ENCODE measurements at places on chromosomes 3 and 15.

DNA sequence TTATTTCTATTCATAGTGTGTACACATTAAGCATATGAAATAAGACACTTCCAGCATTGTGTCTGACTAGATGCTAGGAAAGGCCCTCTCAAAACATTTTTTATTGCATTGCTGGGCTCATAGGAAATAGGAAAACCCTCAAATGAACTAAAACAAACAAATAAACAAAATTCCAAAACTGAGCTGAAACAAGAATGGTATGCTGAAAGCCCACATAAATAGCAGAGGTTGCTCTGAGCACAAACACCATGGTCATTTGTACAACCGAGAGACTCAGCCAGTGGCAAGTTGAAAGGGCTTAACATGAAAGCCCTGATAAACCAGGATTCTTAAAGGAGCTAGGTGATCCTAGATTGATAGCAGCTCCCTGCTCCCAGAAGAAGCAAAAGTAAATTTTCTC, 310.0 kb upstream of the WNT5A start:
- DNase-seq = no peak

- peak; percentile 47 for DNase-seq
Observed at GRCh38 chr3:131107637-131108433, 81.2 kb downstream of the NEK11 start.

DNA sequence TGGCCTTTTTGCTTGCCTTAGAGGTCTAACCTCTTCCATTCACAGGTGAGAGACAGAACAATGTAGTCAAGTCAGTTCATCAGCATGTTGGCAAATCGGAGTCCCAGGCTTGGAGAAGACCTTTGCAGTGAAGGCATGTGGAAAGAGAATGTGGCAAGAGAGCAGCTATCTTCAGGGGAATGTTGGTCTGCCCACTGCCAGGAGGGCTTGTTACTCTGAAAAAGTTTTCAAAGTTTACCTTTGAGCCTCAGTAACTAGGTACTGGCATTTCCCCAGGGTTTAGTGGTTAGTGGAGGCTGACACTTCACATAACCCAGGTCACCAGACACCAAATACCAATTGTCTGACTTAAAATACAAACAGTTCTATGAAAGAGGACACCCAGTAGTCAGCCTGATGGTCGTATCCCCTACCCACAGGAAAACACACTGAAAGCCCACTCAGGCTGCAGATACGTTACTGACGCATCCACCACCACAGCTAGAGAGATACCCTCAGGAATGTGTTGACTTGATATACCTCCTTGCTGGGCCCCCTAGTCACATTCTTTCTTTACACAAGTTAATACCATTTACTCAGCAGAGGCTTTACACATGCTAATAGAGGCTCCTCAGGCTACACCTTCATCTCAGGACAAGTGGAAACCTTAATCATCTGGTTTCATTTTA, 9.7 kb upstream of the ARID3B start:
- DNase-seq = no peak

DNA sequence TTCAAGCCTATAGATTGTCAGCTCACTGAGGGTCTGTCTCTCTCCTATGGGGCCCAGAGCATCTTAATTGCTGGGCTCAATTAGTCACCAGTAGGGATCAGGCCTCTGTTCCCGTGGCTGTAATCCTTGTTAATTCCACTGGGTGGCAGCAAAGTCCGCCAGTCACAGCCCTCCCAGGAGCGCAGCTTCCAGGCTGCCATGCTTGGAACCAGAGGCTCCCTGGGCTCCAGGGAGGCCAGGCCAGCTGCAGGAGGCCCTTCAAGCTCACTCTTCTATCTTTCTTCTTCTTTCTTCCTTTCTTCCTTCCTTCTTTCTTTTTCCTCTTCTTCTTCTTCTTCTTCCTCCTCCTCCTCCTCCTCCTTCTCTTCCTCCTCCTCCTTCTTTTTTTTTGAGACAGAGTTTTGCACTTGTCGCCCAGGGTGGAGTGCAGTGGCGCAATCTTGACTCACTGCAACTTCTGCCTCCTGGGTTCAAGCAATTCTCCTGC, 14.4 kb downstream of the RNU5B-1 start:
- DNase-seq = peak; percentile 83

DNA sequence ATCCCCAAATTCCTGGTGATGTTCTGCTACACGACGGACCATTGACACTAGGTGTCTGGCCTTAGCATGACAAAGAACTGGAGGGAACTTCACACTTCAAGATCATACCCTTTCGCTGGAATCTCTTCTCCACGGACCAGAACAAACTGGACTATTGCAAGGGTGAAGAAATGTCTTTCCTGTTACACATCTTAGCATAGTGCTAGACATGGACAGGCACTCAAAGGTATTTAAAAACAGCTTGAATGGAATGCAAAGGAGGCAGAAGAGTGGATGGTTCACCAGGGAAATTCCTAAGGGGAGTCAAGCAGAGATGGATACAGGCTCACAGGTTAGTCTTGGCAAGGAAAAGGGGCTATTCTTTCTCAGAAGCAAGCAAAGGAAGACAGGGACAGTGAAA, 33.5 kb upstream of the PDZRN3 start:
- no peak for DNase-seq

GRCh38 chr3:161215185-161215584, 5.9 kb upstream of the NMD3 start:
- no peak for DNase-seq

- no peak for DNase-seq
Observed at GRCh38 chr3:38002291-38002876, 11.8 kb downstream of the VILL start.

DNA sequence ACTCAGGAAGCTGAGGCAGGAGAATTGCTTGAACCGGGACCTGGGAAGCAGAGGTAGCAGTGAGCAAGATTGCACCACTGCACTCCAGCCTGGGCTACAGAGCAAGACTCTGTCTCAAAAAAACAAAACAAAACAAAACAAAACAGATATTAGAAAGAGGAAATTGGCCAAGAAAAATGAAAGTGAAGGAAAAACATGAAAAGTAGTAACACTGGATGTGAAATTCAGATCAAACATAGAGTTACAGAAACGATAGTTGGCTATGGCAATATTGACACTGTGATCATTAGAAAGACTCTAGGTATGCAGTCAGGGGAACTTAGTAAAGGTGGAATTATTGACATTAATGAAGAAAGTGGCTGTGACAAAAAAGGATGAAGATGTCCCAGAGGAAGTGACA, 13.2 kb upstream of the TIPARP start:
- no peak for DNase-seq

- DNase-seq = no peak
Observed at GRCh38 chr3:150098621-150099020, 127.9 kb upstream of the PFN2 start.

DNA sequence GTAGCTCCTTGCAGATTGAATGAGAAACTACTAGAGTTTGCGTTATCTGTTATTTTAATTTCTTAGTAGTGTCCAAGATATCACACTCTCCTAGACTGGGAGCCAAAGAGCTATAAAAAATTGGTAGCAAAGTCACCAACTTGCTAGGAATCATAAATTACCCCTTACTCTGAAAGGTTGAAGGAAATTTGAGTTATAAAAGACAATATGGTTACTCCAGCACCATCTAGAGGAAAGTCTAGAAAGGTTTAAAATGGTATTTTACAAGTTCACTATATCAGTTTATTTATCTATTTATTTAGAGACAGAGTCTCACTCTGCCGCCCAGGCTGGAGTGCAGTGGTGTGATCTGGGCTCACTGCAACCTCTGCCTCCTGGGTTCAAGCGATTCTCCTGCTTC, 121.6 kb downstream of the RBPMS2 start:
- peak; percentile 9 for DNase-seq

DNA sequence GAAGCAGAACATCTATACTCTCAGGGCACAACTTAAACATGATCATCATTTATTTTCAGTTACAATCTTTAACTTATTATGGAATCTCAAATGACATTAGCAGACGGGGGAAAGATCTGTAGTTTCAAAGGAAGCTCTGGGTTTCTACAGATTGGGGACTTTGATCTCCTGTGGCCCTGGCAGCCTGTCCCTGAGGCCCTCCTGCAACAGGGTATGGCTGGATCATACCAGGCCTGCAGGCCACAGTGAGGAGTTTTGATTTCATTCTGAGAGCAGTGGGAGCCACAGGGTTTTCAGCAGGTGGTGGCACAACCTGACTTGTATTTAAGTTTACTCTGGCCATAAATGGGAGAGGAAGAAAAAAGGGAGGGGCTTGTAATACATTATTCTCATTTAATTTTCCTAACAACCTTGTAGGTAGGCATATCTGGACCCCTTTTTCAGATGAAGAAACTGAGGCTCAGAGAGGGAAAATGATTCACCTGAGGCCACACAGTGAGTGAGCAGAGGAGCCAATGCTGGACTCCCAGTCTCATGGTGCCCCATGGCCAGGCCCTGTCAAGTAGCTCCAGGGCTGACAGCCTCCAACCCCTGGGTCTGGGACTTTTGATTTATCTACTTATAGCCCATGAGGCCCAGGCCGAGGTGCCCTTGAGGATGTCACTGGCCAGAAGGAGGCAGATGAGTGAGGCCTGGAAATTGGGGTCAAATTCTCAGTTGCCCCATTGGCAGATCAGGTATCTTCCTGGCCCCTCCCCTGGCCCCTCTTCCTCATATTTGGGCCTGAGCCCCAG, 71.0 kb downstream of the ATP2B2 start:
- no peak for DNase-seq

GRCh38 chr15:31062310-31062847, 39.1 kb downstream of the TRPM1 start:
- no peak for DNase-seq

DNA sequence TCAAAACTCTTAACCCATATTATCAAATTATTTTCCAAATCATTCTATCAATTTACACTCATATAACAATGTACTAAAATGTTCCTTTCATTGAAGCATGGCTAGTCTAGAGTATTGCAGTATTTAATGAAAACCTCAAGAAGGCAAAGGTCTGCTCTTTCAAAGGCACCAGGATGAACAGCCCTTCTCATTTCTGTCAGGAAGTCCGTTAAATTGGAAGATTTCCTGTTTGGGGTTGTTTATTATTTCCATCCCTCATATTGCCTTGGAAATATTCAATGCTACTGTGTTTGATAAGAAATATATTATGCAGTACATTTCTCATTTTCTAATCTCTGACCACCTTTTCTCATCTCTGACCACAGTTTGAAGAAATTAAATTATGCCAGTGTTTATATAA, 25.1 kb downstream of the ACKR4 start:
- DNase-seq = no peak

GRCh38 chr15:52523192-52523591, 5.5 kb downstream of the MYO5A start:
- DNase-seq = no peak

- no peak for DNase-seq
Observed at GRCh38 chr3:46715507-46716175, 2.0 kb downstream of the PRSS50 start.

DNA sequence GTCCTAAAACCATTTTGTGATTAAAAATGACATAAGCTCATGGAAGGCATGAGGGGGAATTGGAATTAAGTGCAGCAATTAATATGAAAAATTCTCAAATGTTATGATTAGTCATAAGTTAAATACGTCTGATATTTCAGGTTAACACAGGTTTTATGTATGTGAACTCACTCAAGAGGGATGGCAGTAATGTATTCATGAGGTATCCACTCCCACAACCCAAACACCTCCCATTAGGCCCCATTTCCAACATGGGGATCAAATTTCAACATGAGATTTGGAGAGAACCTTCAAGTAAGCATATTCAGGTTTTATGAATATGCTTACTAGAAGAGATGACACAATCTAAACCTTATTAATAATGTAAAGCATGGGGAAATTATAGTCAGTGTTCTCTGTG, 41.6 kb upstream of the IL20RB start:
- no peak for DNase-seq

- DNase-seq = no peak
Observed at GRCh38 chr3:84881288-84881687, 77.5 kb upstream of the CADM2 start.

GRCh38 chr3:149553781-149554451, 79.4 kb downstream of the TM4SF4 start:
- DNase-seq = no peak

- DNase-seq = no peak
Observed at GRCh38 chr15:67232591-67232990, 21.9 kb downstream of the AAGAB start.

DNA sequence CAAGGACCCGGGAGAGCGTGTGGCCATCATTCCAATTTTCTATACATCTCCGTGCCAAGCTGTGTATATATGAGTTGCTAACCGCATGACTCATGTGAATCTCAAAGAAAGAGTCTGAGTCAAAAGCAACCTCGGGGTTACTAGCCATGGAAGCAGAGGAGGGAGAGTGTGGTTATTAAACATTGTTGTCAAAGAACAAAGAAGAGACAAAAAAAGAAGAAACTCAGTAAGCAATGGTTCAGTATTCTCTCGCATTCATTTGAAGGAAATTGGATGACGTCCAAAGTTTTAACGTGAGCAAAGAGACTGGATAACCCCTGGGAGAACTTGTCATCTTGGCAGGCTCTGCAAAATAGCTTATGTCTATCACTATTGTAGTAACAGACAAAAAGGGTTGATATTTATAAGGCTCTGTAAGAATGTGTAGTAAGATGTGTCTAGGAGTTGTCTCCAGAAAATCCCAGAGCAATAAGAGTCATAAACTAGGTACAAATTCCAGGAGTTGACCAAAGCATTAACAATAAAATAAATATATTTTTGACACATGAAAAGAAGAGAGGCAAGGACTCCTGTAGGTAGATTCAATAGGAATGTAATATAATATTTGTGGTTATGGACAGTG, 52.8 kb upstream of the GRM7 start:
- peak; percentile 4 for DNase-seq

DNA sequence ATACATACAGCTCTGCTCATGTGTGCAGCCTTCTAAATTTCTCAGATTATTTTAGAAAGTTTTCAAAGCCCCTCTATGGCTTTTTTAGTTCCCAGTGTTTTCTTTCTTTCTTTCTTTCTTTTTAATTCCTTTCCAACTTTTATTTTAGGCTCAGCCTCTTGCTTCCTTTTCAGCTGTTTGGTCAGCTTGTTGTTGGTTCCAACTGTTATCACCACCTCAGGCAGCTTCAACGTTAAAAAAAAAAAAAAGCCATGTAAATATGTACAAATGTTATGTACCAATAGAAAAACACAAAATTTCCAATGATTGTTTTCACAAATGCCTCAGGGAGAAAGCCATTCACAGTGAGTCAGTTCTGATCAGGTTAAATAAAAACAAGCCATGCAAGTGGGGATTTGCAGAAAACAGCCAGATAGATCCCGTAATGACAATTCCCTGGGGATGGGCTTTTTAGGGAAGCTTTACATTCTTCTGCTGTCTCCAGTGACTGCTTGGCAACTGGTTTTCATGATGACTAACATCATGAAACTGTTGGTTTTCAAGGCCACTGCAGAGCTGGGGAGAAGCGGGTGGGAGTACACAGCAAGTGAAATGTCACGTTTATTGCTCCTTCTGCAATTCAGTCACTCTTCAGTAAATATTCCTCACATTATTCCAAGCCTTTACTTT, 908.4 kb downstream of the EPHA3 start:
- no peak for DNase-seq

- no peak for DNase-seq
Observed at GRCh38 chr3:88573472-88573871, 423.7 kb downstream of the C3orf38 start.

GRCh38 chr3:38004415-38005075, 14.0 kb downstream of the VILL start:
- peak; percentile 13 for DNase-seq

- DNase-seq = no peak
Observed at GRCh38 chr15:99981839-99982658, 248.8 kb upstream of the LYSMD4 start.

GRCh38 chr3:42749753-42750231, 23.3 kb downstream of the CCDC13 start:
- DNase-seq = no peak

- no peak for DNase-seq
Observed at GRCh38 chr3:117144853-117145252, 435.3 kb downstream of the TUSC7 start.

GRCh38 chr3:98772022-98772421, 8.9 kb downstream of the ST3GAL6 start:
- no peak for DNase-seq

- DNase-seq = peak; percentile 43
Observed at GRCh38 chr3:78978037-78978436, 789.8 kb downstream of the ROBO1 start.

All from NCI-H2081 (cell line).